ENCODE measurements at places on chromosomes 5 and 9.

DNA sequence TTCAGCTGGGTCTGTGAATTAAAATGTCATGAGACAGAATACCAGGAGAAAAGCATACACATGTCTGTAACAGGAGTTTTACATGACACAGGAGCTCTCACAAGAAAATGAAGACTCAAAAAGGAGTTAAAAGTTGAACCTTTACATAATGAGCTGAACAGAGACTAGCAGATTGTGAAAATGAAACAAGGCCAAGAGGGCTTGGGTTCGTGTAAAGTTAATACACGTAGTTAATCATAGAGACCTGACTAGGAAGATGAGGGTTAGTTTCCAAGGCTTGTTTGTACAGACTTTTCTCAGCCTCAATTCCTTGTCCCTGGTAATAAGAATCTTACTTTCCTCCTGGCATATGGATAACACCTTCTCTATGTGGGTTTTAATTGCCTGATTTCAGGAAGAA is 1294.0 kb downstream of the MAT2B start:
- DNase-seq, result no peak

- no peak for DNase-seq
Observed at GRCh38 chr5:45672271-45672670, 23.9 kb downstream of the HCN1 start.

DNA sequence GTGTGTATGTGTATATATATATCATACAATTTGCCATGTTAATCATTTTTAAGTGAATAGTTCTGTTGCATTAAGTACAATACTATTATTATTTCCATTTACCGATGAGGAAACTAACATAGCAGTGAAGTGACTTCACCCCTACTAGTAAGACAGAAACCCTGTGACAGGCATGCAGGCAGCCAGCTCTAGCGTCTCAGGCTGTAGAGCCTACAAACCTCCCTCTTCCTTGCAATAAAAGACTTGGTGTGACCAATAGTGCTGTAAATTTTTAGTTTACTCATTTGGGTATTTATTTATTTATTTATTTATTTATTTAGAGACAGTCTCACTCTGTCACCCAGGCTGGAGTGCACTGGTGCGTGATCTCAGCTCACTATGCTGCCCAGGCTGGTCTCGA is 24.7 kb downstream of the FNBP1 start:
- no peak for DNase-seq

DNA sequence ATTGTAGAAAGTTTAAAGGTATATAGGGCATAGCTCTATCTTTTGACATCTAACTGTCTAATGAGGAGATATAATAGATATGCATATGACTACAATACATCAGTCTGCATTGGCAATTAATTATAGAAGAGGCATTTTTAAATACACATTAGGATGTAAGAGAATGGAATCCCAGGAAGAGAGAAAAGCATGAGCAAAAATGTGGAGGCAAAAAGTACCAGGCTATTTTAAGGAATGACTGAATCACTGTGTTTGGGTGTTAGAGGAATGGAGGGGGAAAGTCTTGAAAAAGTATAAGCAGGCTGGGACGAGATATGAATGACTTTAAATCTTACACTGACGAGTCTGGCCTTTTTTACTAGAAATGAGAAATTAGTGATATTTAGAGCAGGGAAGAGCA is 138.4 kb upstream of the ZNF462 start:
- DNase-seq, result no peak

DNA sequence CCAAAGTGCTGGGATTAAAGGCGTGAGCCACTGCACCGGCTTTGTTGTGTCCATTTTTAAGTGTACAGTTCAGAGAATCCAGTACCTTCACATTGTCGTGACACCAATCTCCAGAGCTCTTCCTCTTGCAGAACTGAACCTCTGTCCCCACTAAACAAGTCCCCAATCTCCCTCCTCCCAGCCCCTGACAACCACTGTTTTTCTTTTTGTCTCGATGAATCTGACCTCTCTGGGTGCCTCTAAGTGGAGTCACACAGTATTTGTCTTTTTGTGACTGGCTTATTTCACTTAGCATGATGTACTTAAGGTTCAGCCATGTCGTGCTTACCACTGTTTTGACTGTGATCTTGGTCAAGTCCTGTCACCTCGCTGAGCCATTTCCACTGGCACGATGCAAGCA is 1.6 kb downstream of the WDR38 start:
- DNase-seq, result no peak

DNA sequence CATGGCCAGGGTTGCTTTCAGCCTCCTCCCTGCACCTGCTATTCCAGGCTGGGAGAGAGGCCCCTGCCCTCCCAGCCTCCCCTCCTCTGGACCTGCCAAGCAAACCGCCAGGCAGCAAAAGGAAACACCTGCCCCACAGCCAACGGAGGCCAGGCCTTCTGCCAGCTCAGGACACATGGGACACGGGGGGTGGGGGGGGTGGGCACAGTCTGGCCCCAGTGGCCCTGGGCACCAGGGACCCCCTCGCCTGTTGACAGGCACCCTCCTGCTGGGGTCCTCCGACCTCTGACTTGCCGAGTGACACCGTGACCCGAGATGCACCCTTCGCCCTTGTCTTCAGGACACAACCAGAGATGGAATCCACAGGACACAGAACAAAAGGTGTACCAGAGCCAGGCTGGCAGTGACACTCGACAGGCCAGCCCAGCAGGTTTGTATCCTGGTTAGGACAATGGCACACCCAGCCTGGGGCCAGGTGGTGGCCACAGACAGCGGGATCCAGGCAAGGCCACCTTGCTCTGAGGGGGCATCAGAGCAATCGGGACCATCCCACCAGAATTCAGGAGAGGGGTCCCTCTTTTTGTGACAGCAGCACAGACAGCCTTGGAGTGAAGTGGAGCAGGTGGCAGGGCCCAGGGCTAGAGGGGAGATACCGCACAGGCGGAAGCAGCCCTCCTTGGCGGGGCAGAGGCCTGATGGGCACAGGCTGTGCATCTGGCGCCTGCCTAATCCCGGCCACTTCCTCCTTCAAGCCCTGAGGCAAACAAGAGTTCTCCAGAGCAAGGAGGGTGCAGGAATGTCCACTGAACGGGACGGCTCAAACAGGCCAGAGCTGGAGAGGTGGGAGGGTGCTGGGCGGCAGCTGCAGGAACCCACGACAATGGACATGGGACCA is 1.3 kb upstream of the TMEM210 start:
- no peak for DNase-seq

DNA sequence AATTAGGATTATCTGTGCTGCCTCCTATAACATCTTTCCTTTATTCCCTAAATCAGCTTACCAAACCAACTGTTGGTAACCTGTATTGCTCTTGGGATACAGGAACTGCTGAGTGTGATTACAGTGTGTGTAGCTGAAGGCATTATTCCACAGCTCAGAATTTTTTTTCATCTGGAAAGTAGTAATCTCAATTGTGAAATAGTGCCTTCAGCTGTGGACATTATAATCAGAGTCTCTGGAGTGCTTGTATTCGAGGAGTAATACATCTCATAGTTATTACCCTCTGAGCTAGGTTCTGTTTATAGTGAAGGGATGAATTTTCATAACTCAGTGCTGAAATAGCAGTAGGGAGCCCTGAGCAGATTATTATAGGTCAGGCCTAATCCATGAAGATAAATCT is 199.5 kb downstream of the MAST4 start:
- no peak for DNase-seq

DNA sequence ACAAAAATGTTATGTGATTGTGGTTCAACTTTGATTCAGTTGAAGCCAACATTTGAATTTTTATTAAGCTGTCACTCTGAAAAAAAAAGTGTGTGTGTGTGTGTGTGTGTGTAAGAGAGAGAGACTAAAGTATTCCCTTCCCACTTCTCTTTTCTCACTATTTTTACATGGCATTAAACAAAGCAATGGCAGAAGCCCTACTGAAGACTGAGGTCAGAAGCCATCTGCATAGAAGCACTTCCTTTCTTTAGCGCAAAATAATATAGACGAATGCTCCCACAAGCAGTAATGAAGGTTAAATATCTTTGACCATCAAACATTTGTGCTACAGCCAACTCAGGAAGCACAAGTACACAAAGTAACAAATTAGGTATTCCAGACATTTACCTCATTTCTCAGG is 540.5 kb downstream of the KCTD16 start:
- DNase-seq, result no peak

- no peak for DNase-seq
Observed at GRCh38 chr9:126702151-126703001, 88.6 kb downstream of the LMX1B start.

DNA sequence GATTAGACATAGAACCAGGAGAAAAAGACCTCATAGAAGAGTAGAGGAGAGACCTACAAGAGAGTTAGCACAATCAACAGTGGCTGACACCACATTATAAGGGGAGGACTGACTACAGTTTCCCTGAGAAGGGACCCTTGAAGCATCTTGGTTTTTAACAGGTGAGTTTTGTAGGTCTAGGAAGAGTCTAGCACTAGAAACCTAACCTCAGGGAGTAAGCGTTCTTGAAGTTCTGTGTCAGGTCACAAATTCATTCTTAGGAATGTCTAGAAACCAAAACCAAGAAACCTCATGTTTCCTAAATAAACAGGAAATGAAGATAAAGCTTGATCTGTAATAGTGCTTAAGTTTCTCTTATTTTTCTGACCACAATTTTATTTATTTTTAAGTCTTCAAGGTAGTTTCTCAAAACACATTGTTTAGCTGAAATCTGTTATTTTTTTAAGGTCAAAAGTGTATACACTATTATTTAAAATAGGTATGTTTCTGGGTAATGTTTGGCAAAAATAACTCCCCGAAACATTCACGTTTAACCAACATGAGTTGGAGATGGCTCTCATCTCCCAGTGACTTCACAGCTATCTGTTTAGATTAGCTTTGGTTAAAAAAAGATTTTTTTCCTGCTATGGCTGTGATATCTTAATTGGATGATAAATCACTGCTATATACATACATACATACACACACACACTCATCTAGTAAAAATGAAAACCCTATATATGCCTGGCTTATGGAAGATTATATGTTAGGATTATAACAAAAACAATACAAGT is 37.1 kb downstream of the MAP3K1 start:
- DNase-seq, result no peak

GRCh38 chr9:88237479-88237961 is 99.2 kb upstream of the SPATA31C2 start:
- no peak for DNase-seq

DNA sequence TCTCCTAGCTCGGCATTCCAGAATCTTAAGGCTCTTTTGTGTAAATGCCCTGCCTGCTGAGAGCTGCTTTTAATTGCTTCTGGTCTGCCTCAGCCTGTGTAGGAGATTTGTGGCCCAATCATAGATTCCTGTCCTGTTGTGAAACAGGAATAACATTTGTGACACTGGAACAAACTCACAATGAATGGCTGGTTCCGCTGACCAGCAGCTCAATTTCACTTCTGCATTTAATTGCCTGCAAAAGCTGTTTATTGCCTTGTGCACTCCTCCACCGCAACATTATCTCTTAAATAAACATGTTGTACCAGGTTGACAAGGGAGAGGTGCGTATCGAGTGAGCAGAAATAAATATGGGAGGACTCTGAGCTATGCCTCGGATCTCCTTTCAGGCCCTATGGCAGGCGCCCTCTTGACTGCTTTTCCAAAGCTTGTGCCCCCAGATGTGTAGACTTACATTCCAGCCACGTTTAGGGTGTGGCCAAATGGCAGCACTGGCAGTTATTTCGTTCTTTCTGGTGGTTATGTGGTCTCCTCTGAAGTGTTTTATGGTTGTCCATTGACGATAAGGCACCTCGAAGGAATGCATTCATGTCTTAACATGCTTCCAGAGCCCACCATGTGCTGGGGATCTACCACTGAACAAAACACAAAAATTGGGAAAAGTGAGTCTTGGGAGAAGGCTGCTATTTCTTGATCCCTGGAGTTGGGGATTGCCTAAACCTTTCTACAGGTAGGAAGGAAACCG is 58.1 kb downstream of the DMRT1 start:
- no peak for DNase-seq

- no peak for DNase-seq
Observed at GRCh38 chr5:84614906-84615305, 230.2 kb upstream of the EDIL3 start.

DNA sequence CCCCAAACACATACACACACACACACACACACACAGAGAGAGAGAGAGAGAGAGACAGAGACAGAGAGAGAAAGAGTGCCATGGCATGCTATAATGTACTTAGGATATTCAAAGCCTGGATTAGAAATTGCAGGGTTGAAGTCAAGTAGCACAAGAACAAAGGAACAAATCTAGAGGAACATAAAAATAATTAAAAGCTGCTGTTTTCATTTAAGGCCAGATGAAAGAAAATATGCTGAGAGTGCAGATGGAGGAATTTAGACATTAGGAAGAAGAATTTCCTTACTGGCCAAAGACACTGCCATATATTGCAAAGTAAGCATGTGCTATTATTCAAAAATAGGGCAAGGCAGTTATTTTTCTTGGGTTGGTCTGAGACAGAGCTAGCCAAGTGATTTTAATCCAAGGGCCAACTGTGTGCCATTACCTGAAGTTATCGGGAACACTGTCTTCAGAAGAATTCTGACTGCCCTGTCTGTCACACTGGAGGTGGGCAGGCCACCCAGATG is 31.7 kb downstream of the HSD17B3 start:
- DNase-seq, result no peak

DNA sequence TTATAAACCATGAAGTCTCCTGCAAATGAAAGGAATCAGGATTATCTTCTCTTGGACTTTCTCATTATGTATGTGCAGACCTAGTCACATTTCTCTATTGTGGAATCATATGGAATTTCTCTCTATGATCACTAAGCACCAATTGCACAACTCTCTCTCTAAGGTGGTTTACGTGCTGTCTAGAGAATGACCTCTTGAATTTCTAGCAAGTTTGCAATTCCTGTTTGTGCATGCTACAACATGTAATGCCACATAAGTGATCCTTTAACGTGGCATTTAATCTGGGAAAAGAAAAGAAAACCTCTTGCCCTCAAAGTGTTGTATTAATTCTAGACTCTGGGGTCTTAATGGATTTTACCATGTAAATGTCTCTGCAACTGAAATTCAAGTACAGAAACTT is 5.0 kb upstream of the PPP2R2B start:
- no peak for DNase-seq

DNA sequence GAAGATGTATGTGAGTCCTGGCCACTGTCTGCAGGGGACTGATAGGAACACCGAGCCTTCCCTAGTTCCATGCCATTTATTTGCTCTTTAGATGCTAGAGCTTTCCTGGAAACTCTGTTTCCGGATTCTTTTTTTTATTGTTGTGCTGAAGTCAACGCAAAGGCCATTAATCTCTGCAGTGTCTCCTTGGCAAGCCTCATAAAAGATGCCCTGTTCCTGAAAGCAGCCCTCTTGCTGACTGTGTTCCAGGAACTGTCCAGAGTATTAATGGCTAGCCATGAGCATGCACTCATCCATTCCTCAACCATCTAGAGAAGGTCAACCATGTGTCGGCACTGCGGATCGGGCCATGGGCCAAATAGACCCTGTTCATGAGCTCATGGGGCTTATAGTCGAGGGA is 42.9 kb upstream of the SMAD5 start:
- no peak for DNase-seq

- DNase-seq, result no peak
Observed at GRCh38 chr9:93139365-93140182, 5.5 kb upstream of the NINJ1 start.

- DNase-seq, result no peak
Observed at GRCh38 chr9:90836411-90837080, 34.9 kb downstream of the SYK start.

- DNase-seq, result no peak
Observed at GRCh38 chr9:28456861-28457260, 883.6 kb upstream of the C9orf72 start.
